ENCODE measurements at places on chromosomes 7 and 10.

DNA sequence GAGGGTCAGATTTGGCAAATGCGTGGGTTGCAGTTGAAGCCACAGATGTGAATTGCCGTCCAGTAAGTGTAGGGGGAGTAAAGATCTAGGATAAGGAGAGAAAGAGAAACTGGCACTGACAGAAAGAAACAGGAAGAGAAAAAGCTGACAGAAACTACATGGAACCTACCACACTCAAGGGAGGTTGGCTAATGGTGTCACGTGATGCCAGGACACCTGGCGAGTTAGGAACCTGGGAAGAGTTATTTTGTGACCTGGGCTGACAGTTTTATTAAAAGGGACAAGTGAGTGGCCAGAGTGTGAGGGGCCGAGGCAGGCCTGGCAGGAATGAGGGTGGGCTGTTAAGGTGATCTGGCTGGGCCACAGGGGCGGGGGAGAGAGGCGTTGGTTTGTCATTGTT, 188.7 kb downstream of the ADARB2 start:
- no peak for DNase-seq

GRCh38 chr7:104895522-104896236, 118.3 kb upstream of the KMT2E start:
- DNase-seq: no peak

GRCh38 chr7:31104361-31105255, 52.5 kb downstream of the ADCYAP1R1 start:
- no peak for DNase-seq

GRCh38 chr7:156055206-156055822, 243.1 kb upstream of the SHH start:
- no peak for DNase-seq

- no peak for DNase-seq
Observed at GRCh38 chr7:132572526-132572925, 3.7 kb downstream of the PLXNA4 start.

- DNase-seq: peak; percentile 26
Observed at GRCh38 chr7:141654551-141654950, 47.4 kb downstream of the DENND11 start.

DNA sequence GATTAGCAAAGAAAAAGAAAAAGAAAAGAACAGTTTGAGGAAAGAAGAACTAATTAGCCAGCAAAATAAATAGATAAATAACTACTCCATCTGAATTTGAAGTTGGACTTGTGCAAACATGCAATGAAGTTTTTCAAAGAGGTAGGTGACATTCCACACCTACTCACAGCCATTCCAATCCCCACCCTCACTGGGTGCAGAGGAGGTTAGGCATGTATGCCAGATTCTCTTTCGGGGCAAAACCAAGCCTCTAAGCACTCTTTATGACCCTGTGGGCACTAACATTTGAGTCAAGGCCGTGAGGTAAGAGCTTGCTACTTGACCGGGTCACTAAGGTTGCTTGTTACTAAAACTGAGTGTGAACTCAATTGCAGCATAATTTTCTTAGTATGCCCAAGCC, 108.4 kb upstream of the SEMA3A start:
- DNase-seq: no peak

- no peak for DNase-seq
Observed at GRCh38 chr7:73391396-73391795, 42.2 kb upstream of the FZD9 start.

DNA sequence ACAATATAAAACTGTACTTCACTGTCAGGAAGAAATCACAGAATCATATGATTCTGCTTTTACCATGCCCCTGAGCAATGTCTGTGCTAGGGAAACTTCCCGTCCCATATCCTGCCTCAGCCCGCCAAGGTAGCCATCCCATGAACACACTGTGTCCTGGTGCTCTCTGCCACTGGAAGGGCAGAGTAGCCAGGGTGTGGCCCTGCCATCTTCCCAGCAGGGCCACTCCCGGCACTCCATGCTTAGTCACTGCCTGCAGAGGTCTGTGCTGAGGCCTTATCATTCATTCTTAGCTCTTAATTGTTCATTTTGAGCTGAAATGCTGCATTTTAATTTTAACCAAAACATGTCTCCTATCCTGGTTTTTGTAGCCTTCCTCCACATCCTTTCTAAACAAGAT, 31.8 kb downstream of the AP3M1 start:
- DNase-seq: no peak

All from T-helper 9 cell (primary cell).